ENCODE measurements at places on chromosomes 12 and 14.

DNA sequence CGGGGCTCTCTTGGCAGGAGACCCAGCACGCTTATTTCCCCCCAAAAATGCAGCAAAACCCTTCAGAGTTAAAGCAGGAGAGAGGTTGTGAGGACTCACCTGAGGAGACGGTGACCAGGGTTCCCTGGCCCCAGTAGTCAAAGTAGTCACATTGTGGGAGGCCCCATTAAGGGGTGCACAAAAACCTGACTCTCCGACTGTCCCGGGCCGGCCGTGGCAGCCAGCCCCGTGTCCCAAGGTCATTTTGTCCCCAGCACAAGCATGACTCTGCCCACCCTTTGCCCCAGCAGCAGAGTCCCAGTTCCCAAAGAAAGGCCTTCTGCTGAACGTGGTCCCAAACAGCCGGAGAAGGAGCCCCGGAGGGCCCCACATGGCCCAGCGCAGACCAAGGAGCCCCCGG lies 337.7 kb downstream of the TMEM121 start:
- DNase-seq: no peak

- no peak for DNase-seq
Measured at GRCh38 chr12:2268471-2269286, 215.9 kb downstream of the CACNA1C start.

DNA sequence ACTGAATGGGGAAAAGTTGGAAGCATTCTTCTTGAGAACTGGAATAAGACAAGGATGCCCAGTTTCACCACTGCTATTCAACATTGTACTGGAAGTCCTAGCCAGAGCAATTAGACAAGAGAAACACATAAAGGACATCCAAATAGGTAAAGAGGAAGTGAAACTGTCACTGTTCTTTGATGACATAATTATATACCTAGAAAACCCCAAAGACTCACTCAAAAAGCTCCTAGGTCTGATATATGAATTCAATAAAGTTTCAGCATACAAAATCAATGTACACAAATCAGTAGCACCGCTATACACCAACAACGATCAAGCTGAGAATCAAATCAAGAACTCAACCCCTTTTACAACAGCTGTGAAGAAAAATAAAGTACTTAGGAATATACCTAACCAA lies 157.3 kb upstream of the DDHD1 start:
- DNase-seq: no peak

- no peak for DNase-seq
Measured at GRCh38 chr12:93325855-93326254, 51.9 kb upstream of the NUDT4 start.

DNA sequence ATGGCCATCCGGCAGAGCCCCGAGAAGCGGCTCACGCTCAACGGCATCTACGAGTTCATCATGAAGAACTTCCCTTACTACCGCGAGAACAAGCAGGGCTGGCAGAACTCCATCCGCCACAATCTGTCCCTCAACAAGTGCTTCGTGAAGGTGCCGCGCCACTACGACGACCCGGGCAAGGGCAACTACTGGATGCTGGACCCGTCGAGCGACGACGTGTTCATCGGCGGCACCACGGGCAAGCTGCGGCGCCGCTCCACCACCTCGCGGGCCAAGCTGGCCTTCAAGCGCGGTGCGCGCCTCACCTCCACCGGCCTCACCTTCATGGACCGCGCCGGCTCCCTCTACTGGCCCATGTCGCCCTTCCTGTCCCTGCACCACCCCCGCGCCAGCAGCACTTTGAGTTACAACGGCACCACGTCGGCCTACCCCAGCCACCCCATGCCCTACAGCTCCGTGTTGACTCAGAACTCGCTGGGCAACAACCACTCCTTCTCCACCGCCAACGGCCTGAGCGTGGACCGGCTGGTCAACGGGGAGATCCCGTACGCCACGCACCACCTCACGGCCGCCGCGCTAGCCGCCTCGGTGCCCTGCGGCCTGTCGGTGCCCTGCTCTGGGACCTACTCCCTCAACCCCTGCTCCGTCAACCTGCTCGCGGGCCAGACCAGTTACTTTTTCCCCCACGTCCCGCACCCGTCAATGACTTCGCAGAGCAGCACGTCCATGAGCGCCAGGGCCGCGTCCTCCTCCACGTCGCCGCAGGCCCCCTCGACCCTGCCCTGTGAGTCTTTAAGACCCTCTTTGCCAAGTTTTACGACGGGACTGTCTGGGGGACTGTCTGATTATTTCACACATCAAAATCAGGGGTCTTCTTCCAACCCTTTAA lies 1.5 kb downstream of the FOXG1 start:
- no peak for DNase-seq

GRCh38 chr12:25829192-25829591 lies 129.3 kb upstream of the RASSF8 start:
- peak; percentile 42 for DNase-seq

- peak; percentile 59 for DNase-seq
Measured at GRCh38 chr12:96045566-96045965, 10.2 kb upstream of the LTA4H start.

DNA sequence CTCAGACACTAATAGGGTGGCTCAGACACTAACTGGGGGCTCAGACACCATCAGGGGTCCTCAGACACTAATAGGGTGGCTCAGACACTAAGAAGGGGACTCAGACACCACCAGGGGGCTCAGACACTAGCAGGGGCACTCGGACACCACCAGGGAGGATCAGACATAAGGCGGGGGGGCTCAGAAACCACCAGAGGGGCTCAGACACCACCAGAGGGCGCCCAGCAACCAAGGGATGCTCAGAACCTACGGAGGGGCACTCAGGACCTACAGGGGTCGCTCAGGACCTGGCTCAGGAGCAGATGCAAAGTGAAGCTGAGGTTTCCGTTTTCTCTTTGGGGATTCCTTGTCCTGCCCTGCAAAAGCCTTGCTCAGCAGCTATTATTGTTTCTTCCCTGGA lies 448.5 kb downstream of the TMEM121 start:
- peak; percentile 28 for DNase-seq

DNA sequence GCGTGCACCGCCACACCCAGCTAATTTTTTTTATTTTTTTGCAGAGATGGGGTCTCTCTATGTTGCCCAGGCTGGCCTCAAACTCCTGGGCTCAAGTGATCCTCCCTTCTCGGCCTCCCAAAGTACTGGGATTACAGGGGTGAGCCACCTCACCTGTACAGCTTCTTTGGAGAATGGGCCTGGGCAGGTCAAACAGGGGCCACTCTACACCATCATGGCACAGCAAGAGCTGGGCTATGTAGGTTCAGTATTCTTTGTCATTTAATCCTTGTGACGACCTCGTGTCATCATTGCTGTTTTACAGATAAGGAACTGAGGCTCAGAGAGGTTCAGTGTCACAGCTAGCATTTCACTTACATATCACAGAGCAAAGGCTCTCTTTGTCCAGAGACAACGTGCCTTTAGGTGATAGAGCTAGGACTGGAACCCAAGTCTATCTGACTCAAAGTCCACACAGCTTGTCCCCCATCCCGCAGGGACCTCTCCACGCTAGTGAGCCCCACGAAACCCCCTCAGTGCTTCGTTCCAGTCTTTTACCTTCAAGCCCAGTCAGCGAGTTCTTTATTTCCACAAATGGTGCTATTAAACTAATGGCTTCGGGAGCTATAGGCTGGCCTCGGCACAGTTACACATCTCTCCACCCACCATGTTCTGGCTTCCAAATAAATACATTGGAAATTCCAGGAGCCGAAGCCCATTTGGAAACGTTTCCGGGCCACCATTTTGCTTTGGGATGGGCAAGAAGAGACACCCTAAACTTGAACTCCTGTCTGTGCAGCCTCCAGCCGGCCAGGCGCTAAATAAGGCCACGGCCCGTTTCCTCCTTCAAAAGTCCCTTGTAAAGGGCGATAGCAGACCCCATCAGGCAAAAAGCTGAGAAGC lies 660 bp upstream of the MAP1LC3B2 start:
- DNase-seq: no peak

- no peak for DNase-seq
Measured at GRCh38 chr14:71905031-71905430, 27.2 kb upstream of the RGS6 start.

DNA sequence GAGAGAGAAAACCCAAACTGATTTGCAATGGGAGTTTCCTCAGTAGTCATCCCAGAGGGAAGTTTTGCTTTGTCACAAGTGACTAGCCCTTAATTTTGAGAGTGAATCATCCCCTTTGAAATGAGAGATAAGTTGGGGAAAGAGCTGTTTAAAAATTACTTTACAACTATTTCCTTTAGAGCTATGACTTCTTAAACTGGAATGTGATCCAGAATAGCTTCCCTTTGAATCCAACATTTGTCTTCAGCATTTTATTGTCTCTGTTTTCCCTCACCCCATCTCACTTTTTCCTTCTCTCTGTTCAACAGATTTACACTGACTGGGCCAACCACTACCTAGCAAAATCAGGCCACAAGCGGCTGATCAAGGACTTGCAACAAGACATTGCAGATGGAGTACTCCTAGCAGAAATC lies 109.3 kb downstream of the NAV3 start:
- peak; percentile 55 for DNase-seq

GRCh38 chr12:109878247-109878625 lies 2.1 kb downstream of the GLTP start:
- no peak for DNase-seq

DNA sequence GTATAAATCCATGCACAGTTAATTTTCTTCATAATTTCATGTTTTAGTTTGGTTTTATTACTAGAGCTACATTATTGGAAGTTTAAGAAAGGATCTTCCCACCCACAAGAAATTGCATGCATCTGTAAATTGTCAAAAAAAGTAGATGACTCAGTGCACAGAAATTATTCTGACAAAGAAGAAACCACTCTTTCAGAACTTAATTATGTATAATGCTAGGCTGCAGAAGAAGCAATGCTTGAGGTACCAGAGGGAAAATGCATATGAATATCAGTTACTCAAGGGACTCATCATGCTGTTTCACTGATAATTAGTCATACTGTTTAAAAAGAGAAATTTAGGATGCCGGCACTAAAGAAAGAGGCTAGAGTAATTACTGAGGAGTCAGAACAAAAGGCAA lies 147.0 kb downstream of the SLC16A7 start:
- no peak for DNase-seq

- DNase-seq: no peak
Measured at GRCh38 chr12:101243074-101243473, 33.0 kb upstream of the SLC5A8 start.

GRCh38 chr14:101125719-101126651 lies 222.5 kb upstream of the RTL1 start:
- DNase-seq: no peak

DNA sequence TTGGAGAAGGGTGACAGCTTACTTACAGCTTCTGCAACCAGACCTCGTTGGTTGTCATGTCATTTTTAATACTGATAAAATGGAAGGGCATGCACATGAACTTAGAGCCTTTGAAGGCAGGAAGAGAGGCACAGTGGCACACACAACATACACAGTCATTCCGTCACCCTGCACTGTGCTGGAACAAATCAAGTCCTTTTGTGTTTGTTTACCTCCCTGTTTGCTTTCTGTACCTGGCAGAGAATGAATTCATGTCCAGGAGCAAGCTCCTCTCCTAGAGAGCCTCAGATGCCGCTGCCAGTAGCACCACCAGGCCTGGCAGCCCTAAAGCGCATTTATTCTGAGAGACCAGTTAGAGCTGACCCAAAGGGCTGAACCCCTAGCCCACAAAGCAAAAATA lies 460.3 kb downstream of the EGLN3 start:
- no peak for DNase-seq

GRCh38 chr14:44901696-44902095 lies 60.1 kb downstream of the KLHL28 start:
- no peak for DNase-seq

DNA sequence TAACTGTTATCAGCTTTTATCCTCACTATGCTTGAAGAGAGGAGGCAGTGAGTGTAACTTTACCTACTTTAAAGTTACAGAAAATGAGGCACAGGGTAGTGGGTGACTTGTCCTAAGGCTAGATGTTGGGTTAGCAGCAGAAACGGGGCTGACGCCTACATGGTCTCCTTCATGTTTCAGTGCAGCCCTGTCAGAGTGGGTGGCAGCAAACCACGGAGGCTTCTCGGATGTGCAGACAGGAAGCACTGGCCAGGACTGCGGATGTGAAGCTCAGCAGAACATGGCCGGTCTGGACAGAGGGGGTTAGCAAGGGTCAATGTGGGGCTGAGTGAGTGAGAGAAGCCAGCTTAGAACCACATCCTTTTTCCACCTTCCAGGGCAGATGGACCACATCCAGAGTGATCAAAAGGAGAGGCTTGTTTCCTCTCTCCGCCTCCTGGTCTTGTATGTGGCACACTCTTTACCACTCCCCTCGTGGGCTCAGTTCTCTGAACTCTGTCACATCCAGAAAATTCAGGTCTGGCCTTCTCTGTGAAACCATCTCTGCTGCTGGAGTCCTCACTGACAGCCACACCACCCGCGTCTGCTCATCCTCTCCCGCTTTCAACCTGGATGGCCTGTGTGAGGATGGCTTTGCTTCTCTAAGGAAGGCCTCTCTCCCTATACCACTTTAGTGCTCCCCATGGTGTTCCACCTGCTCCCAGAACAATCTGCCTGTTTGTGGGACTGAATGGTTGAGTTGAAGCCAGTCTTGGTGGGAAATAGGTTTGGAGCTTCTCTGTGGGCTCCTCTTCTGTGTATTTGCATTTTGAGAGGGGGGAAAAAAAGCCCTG lies 14.1 kb downstream of the SUSD6 start:
- peak; percentile 85 for DNase-seq

DNA sequence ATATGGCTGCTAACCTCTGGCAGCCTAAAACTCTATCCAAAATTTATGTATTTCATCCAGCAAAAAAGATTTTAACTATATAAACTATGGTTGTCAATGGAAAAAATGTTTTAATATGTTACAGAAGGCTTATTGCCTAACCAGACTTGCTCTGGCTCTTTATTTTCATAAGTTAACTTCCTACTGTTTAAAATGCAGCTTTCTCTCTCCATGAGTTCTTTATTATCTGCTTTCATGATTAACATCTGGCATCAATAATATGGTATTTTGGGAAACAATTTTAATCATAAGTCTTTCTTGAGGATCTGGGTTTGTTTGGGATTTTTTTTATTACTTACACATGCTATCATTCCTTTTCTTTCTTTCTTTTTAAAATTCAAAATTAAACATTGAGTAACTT lies 20.5 kb downstream of the KERA start:
- DNase-seq: no peak

- DNase-seq: no peak
Measured at GRCh38 chr12:51809193-51809592, 39.3 kb downstream of the FIGNL2 start.

GRCh38 chr12:103882861-103883596 lies 42.0 kb upstream of the NT5DC3 start:
- peak; percentile 15 for DNase-seq

DNA sequence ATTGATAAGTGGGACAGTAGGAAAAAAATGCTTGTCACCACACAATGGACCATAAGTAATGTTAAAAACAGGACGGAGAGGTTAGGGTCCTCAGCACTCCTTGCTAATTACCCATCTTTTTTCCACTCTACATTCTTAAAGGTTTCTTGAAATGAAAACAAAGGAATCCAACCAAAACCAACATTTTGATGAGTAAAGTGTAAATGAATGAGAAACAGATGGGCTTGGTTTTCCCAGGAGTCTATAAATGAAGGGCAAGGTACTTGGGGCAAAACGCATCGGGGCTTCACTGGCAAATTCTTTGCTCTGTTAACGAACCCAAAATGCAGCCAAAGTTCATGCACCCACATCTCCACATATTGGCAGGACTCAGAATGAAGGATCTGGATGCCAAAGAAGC lies 129.2 kb upstream of the BMP4 start:
- DNase-seq: no peak

Data from suppressor macrophage treated with lipopolysaccharide for 1 hour (primary cell).